Heart left ventricle (tissue), 16 donors: ENCODE measurements at places on chromosomes 7 and 10. TPM values are rescaled to one million over a fixed set of nuclear protein-coding genes. Genes with fewer than 3 reads are reported as not detected.

DNA sequence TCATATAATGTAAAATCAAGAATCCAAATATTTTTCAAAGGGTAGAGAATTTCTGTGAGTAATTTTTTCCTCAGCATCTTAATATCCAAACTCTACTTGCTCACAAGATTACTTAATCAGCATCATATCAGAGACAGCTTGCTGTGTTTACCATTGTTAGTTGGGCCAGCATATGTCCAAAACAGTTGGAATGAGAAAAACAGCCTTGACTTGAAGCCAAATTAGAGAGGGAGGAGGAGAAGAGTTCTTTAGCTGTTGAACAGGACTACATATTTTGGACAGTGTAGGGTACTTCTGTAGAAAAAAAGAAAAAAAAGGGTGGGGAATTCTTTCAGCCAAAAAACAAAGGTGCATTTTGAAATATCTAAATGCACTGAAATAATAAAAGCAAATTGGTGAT, 69.8 kb downstream of the HDAC9 start:
- no peak overlapping the region for H3K4me3 ChIP-seq
- H3K27ac ChIP-seq, result no peak overlapping the region
- peaks cover 12% of the 10 kb centered on the region for H3K4me1 ChIP-seq
- no peak for DNase-seq
- no peaks in the 10 kb centered on the region for H3K36me3 ChIP-seq

DNA sequence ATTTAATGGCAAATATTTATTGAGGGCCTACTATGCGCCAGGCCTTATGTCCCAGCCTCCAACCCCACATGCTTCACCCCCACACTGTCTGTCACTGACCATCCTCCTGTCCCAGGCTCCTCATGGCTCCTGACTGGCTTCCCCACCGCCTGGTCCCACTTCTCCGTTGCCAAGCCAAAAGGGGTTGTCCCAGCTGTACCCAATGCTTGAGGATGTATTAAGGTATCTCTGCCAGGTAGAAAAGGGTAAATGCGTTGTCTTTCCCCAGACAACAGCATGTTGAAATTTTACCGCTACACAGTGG, 168.8 kb upstream of the FRMD4A start:
- no peak for DNase-seq
- no peaks in the 10 kb centered on the region for H3K36me3 ChIP-seq
- H3K4me3 ChIP-seq, result no peak overlapping the region
- peaks cover 3% of the 10 kb centered on the region for H3K4me1 ChIP-seq

DNA sequence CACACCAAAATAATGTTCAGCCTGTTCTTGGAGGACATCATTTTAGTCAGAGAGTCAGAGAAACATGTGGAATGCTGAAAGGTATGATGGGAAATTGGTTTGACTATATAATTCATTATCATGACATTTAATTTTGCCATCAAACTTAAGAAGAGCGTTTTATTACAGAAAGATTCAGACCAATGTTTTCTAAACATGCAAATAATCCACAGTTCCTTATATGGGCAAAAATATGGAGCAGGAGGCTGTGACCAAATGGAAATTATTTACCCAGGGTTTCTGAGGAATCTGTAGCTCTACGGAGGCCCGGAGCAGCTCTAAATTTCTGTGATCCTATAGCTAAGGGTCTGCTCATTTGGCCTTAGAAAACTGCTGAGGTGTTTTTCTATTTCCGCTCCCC, 33.2 kb downstream of the LAMB4 start:
- H3K27ac ChIP-seq, result no peak overlapping the region
- no peak overlapping the region for H3K4me3 ChIP-seq
- H3K27me3 ChIP-seq, result no peaks in the 10 kb centered on the region
- H3K4me1 ChIP-seq, result no peaks in the 10 kb centered on the region
- no peak for DNase-seq

The MSMB gene
- not detected for total RNA-seq
